ENCODE measurements at places on chromosomes 2 and 18.
A peak's percentile ranks its signal among the peaks of the same experiment; 100 is the strongest.

DNA sequence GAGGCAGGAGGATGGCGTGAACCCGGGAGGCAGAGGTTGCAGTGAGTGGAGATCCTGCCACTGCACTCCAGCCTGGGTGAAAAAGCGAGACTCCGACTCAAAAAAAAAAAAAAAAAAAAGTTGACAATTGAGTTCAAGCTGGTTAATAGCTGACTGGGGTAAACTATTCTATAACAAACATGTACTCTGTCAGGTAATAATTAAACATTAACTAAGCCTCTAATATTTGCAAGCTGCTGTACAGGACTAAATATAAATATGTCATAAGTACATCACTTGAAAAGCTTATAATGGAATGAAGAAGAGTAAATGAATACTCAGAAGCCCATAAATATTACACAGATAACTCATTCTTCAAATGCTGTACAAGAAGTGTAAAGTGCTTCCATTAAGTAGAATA lies 190.4 kb upstream of the CRIM1 start:
- DNase-seq, result no peak

- DNase-seq, result no peak
These were observed 72.7 kb downstream of the NYAP2 start for GRCh38 chr2:225472161-225472560.

- DNase-seq, result no peak
These were observed 11.3 kb upstream of the CHRNA1 start for GRCh38 chr2:174775571-174775980.

- no peak for DNase-seq
These were observed 498.9 kb upstream of the NETO1 start for GRCh38 chr18:73366713-73367112.

DNA sequence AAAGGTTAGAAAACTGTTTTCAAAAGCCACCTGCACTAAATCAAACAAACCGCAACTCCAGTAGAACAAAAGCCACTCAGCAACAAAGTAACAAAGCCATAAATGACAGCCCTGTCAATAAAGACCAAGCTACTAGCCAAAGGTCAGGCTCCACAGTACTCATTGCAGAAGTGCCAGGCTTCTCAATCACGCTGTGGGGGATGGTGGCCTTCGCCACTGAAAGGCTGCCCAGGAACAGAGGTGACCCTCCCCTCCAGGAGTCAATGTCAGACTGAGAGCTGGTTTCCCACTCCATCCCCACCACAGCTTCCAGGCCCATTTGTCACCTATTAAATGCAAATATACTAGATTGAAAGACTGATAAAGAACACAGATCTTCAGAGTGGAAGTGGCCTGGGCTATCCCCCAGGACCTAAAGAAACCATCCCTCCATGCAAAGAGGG lies 5.9 kb downstream of the ATP8B1 start:
- no peak for DNase-seq

DNA sequence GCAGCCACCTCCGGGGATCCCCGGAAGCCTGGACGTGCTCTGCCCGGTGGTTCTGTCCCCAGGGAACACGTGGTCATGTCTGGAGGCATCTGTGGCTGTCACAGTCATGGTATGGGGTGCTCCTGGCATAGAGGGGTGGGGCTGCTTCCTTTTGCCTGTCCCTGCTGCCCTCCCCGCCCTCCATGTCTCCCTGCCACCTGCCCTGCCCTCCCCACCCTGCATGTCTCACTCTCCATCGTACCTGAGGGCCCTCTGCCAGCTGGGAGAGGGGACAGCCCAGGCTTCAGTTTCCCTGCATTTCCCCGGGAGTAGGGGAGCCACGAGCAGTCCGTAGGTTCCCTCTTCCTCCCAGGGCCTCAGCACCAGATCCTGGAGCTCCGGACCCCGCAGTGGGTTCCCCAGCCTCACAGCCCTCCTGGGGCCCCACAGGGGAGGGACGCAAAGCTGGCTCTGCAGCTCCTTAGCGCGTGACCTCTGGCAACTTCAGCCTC lies 90.0 kb upstream of the CTDP1 start:
- no peak for DNase-seq

GRCh38 chr2:1757567-1757966 lies 13.3 kb upstream of the PXDN start:
- no peak for DNase-seq

- DNase-seq, result no peak
These were observed 86.0 kb downstream of the CAPN13 start for GRCh38 chr2:30721241-30721640.

DNA sequence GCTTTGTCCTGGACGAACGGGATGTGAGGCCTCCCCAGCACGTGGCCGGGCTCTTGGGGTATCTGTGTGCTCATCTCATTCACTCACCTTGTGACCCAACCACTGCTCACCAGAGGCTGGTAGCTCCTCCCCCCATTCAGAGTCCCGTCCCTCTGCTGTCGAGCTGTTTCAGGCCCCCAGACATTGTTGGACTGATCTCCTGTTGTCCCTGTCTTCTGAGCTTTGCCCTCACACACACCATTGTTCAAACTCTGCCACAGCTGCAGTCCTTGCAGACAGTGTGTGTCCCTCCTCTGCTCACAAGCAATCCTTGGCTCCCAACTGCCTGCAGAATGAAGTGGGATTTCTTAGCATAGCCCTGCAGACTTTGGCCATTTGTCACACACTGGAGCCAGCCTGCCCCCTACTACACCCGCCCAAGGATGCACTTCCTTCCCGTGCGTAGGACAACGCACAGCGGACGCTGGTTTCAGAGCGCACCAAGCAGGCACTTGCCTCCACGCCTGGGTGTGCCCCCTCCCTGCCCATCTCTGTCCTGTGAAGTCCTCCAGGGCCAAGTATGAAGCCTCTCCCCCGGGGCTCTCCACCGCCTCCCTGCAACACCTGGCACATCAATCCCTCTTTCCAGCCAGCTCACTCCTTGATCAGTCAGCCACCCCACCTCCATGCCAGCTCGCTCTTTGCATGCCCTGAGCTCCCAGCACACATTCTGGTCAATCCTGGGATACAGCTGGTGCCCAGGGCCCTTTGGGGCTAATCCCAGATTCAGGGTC lies 16.5 kb upstream of the PRLH start:
- no peak for DNase-seq

DNA sequence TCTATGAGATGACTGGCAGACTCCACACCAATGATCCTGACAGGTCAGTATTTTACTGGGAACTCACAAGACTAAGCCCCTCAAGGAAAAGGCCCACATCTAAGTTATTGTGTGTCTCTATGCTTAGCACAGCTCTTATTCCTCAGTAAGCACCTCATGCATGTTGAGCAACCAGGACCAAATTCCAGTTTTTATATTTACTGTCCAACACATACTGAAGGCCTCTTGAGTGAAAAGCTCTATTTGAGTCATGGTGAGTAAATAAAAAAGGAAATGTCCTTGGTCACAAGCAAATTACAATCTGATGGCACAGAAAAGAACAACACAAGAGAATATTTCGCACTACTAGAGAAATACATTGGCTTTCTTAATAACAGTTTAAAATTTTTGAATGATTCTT lies 87.9 kb upstream of the ETAA1 start:
- DNase-seq, result peak; percentile 38

DNA sequence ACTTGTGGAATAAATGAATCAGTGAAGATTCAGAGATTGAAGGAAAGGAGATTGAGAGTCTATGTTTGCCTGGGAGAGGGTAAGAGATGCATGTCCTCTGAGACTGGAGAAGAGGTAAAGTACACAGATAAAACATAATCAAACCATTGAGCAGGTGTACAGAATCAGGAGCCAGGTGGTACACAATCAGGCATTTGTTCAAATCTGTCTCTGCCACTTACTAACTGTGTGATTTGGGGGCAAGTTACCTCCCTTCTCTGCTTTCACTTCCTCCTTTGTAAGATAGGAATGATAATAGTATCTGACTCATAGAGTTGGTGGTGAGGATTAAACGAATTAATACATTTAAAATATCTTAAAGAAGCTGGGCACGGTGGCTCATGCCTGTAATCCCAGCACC lies 94.0 kb downstream of the CDK15 start:
- no peak for DNase-seq

DNA sequence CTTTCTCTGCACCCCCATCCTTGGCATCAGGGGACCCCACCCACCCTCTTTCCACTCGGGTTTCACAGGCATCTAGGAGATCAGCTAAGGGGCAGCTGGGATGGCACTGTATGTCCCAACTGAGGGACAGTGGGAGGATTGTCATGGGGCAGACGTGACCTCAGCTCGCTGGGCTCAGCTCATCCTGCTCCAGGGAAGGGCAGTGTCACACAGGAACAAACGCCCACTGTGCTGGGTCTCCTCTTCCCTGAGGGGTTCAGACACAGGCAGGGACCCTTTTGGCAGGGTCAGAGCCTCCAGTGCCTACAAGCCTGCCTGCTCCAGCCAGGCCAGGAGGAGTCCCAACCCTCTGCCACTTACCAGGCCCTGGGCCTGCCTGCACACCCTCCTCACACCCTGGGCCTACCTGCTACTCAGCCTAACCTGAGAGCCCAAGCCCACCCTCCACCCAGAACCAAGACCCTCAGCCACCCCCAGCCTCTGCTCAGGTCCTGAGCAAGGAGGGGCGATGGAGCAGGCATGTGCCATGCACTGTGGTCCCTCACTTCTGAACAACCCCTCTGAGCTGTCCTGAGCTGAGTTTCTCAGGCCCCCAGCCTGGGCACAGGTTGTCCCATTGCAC lies 68.2 kb downstream of the HS1BP3 start:
- no peak for DNase-seq

DNA sequence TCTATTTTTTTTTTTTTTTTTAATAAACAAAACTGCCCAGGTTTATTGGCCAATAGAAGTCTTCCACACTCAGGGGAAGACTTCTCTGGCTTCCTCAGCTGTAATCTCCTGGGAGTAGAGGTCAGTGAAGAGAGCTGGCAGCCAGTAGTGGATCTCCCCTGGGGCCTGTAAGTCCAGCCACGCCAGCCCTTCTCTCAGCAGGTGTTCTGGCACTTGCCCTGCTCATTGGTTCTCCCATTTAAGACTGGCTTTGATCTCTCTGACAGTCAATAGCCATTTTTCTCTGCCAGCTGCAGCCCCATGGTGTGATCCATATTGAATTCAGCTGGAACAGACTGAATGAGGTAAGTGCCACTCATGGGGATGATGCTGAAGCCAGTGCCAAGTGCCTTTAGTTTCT lies 170.6 kb upstream of the SPHKAP start:
- no peak for DNase-seq

DNA sequence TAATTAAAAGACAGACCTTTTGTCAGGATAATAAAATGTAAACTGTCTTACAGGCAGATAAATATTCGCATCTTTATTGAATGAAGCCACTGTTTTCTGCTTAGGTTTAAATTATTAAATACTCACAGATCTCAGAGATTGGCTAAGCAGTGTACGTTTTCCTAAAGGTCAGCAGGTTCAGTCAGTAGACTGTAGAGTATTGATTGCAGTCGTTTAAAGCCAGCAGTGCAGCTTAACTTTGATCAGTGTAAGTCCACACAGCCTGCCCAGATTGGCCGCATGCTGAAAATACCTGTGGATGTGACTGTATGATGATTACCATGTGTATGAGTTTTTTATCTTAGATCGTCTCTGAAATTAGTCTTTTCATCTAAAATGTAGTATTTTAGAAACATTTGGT lies 42.3 kb downstream of the ATP9B start:
- DNase-seq, result no peak

DNA sequence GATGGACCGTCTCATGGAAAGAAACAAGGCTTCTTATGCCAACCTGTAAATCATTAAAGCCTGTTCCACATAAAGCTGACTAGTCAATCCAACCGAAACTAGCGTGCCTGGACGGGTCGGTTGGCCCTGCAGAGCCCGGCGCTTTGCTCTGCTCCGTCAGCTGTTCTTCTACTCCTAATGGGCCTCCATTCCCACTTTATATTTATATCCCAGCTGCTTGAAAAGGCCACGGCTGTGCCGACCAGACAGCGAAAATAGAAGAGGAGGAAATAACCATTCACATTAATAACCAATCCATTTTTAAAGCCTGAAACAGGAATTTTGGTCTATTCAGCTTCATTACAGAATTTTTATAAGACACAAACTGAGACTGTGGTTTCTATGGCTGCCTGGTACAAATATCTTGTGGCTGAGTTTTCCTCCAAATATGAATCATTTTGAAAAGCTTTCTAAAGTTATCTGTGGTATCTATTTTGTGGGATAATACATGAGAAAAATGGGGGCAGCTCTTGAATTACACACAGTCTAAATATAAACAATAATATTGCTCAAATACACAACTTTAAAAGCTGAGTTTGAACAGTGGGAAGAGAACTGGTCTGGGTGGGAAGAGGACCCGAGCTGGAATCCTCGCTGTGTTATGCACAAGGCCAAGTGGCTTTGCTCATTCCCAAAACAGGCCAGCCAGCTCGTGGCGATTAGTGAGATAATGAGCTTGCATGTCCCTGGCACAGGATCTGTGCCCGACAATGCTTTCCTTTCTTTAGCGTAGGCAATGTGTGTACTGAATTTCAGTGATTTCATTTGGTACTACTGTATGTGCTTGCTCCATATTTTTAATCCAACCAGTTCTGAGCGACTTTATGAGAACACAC lies 10.5 kb upstream of the FAM124B start:
- DNase-seq, result peak; percentile 60

- DNase-seq, result no peak
These were observed 2.0 kb downstream of the EIF2AK2 start for GRCh38 chr2:37154785-37155184.

DNA sequence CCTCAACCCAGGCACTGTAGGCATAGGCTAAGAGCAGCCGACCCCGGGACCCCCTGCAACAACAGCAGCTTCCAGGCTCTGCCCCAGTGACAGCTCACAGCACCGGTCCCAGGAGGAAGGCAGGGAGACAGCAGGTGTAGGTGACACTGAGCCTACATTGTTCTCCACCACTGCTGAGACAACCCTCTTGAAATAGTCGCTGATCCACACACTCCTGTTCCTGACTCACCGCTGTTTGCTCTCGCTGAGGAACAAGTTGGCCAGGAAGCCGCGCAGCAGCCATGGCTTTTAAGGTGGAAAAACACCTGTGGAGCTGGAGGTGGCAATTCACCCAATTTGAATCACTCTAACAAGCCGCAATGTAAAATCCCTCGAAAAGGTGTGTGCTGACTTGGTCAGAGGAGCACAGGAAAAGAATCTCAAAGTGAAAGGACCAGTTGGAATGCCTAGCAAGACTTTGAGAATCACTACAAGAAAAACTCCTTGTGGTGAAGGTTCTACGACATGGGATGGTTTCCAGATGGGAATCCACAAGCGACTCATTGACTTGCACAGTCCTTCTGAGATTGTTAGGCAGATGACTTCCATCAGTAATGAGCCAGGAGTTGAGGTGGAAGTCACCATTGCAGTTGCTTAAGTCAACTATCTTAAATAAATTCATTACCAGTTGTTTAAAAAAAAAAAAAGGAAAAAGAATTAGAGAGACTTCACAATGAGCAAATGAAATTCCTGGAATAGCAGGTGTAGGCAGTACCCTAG lies 167.5 kb downstream of the ARL4C start:
- DNase-seq, result no peak

DNA sequence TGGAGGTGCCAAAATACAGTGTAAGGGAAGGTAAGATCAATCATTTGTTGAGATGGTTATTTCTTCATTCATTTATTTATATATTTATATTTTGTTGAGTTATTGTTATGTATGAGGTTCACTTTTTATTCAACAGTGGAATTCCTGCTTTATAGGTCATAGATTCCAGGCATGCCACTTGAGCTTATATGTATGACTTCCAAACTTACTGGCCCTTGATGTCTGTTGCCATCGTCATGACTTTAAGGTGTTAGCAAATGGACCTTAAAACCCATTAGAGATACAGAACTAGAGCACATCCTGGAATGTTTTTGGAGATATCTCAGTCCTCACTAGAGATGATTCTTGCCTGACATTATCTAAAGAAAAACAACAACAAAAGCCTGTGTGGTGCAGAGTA lies 25.9 kb downstream of the CCDC85A start:
- no peak for DNase-seq

Data from fibroblast of gingiva (primary cell).